ENCODE measurements at places on chromosomes 16 and 17. TPM values are rescaled to one million over a fixed set of nuclear protein-coding genes. Genes with fewer than 3 reads are reported as not detected.

DNA sequence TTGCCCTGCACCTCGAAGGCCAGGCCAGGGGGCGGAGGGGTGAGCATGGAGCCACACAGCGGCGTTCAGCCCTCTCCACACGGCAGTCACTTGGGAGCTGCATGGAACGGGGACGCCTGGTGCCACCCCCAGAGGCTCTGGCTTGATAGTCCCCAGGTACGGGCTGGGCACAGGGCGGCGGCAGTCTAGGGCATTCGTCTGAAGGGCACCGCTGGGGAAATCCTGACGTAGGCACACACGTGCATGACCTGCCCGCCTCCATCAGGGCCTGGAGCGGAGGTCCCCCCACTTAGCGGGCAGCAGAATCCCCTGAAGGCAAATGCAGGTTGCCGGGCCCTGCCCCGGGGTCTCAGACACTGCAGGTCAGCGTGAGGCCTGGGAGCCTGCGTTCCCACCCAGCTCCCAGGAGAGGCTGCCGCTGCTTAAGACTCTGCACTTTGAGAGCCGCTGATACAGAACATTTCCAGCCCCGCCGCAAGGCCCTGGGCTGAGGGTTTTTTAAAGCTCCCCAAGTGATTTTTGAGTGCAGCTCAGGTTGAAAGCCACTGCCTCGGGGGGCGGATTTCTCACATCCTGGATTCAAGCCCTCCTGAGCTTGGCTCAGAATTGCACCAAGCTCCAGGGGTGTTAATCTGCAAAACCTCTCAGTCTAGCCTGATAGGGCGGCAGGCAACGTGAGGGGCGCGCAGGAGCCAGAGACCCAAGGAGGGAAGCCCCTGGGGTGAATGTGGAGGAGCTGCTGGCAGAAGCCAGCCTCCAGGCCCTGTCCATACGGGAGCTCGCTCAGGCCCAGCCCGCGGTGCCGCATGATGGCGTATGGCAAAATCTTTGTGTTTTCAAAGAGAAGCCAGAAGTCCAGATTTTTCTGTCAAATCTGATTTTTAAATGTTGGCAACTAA, 182.3 kb upstream of the GSE1 start:
- DNase-seq = no peak

DNA sequence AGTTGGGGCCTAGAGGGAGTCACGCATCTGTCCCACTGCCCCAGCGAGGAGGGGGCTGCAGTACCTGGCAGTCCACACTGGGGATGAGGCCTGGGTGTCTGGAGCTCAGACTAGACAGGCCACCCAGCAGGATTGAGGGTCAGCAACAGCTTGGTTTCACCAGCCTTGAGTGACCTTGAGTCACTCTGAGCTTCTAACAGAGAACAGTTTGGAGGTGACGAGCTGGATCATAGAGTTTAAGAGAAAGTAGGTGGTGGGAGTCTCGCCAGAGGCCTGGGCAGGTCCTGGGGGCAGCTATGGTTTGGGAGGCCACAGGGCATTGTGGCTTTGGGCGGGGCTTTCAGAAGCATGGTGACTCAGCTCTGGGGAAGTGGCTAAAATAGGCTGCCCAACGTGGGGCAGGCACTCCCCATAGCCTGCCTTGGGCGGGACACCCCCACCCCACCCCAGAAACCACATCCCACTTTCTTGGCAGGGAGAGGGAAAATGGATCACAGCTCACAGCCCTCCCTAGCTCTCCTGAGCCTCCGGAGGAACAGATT, 20.5 kb downstream of the CDC42EP4 start:
- DNase-seq = no peak

- DNase-seq = no peak
Observed at GRCh38 chr16:54288030-54288834, 1.6 kb upstream of the IRX3 start.

DNA sequence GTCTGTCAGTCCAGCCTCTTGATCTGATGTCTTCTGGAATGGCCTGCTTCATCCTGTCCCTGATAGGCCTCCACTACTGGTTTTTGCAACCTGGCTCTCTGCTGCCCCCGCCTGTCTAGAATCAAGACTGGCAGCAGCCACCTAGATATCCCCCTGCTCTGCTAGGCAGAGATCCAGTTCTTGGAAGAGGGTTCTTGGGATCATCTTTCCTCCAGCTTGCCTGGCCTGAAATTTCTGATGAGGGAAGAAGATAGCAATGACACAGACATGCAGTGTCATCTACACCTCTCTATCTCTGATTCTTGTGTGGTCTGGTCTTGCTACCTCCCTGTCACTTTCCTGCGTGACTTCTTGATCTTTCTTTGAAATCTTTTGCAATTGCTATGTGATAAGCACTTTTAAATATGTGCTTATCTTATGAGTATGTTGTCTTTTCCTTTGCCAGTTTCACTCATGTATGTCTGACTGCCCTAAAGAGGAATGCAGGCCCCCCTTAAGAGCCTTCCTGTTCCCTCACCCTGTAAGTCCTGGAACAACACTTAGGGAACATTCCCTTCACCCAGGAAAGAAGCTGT, 20.3 kb upstream of the NFATC3 start:
- peak; percentile 40 for DNase-seq

- DNase-seq = no peak
Observed at GRCh38 chr17:41490000-41490990, 585 bp upstream of the KRT36 start.

The MAF gene
- 51.4 TPM for polyA plus RNA-seq

The ASPHD1 gene
- 1.0 TPM for polyA plus RNA-seq

The CD300H gene
- not detected for polyA plus RNA-seq

DNA sequence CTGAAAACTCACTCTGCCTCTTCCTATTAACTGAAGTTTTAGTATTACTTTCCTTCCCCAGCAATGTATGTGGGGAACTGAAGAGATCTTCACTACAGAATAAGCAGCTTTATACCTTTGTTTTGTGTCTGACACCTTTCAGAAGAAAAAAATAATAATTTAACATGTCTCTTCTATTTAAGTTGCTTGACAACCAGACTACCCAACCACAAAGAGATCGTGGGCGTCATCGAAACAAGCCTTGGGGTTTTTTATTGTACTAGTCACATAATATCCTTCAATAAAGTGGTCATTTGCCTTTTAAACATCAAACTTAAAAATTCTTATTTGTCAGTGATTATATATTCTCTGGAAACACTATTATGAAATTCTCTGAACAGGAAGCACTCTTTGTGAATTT, 123.7 kb downstream of the CHD9NB start:
- no peak for DNase-seq

The C16orf86 gene
- 2.6 TPM for polyA plus RNA-seq

The PRMT7 gene
- polyA plus RNA-seq = 51.8 TPM

GRCh38 chr16:4325253-4325758, 9.4 kb downstream of the GLIS2 start:
- DNase-seq = no peak

DNA sequence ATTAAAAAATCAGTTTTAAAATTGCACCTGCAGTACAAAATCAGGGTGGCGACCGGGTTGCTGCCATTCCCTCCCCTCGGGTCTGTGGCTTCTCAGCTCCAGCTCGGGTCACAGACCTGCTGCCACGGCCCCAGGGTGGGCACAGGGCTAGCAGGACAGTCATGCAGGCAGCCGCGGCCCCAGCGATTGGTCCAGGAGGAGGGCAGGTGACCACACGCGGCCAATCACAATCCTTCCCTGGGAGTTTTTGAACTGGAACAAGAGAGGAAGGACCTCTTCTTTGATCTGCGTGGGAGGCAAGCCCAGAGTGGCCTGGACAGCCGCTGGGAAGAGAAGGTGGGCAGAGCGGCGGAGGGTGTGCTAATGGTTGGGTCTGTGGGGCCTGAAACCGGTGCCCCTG, 25.5 kb downstream of the CBFA2T3 start:
- DNase-seq = no peak

All from hindlimb muscle (tissue), 1 donor.